Anterior cingulate cortex (tissue), 58 donors: ENCODE measurements at places on chromosomes 1 and 21.

DNA sequence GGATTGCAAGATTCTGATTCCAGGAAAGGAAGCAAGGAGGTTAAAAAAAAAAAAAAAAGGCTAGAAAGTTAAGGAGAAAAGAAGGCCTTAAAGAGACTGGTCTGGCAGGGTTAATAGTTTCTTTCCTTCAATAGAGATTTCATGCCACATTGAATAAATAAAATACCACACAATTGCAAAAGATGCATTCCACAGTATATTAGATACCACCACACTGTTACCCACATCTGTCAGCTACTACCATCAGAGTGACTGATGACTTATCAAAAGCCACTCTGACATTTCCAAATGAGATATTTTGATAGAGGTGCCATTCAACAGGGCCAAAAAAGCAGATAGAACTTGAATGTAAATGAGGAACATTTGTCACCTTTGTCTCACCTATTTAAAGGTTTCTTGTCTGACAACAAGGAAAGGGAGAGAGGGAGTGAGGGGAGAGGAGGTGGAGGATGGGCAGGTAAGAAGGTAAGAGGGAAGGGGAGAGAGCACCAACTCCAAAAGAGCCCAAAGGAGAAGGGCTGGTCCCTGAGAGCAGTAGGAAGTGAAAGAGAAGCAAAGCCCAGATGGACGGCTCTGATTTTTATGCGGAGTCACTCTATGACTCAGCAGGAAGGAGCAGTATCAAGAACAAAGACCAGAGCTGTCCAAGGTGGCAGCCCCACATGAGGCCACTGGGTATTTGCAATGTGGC is 38.3 kb downstream of the LRRN2 start:
- no peak for DNase-seq

- no peak for DNase-seq
Measured at GRCh38 chr1:230435108-230435507, 9.0 kb upstream of the PGBD5 start.

DNA sequence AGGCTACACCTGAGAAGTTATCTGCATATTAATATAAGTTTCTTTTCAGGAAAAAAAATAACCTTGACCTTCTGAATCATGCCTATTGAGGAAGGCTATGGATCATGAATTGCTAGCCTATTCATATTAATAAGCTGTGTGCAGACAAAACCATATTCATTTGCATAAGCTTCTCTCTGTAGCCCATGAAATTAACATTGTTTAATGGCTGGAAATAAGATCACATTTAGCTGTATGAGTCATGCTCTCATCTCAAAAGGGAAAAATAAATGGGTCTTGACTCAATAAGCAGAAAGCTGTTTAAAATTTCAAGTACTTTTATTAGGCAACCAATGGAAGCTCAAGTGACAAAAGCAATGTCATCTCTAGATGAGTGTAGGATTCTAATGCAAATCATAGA is 330.0 kb upstream of the DEPDC1 start:
- no peak for DNase-seq

DNA sequence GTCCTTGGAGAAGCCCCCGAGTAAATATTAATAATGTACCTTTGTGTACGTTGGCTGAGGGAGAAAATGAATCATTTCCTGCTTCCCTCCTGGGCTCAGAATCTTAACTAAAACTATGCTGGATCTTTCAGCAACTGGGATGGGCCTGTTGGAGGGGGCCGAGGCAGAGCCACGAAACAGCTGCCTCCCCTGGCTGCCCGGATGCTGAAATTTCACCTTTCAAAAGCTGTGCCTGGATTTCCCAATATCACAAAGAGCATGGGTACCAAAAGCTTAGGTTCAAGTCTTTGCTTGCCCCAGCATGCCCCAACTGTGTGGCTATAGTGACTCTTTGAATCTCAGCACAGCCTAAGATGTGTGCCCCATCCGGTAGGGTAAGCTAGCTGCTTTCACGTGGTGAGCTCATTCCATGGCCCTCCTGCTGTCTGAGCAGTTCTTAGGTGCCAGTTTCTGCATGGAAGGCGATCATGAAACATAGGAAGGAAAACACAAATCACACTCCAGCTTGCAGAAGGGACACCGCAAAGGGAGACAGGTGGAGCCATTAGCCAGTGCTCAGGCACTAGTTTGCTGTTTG is 473.5 kb downstream of the PTPRU start:
- no peak for DNase-seq

- DNase-seq: no peak
Measured at GRCh38 chr1:63642901-63643300, 49.7 kb downstream of the PGM1 start.

DNA sequence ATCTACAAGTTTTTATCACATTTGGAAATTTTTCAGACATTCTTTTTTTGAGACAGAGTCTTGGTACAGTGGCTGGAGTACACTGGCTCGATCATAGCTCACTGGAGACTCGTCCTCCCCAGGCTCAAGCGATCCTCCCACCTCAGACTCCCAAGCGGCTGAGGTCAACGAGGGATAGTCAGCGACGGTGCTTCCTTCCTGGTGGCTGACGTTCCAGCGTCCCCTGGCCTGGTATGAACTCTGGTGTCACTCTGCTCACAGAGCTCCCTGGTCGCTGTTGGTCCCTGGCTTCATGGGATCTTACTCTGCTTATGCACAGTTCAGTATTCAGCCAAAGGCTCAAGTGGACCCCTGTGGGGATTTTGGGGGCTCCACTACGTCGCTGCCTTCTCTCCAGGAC is 3.5 kb upstream of the ARHGEF16 start:
- no peak for DNase-seq

DNA sequence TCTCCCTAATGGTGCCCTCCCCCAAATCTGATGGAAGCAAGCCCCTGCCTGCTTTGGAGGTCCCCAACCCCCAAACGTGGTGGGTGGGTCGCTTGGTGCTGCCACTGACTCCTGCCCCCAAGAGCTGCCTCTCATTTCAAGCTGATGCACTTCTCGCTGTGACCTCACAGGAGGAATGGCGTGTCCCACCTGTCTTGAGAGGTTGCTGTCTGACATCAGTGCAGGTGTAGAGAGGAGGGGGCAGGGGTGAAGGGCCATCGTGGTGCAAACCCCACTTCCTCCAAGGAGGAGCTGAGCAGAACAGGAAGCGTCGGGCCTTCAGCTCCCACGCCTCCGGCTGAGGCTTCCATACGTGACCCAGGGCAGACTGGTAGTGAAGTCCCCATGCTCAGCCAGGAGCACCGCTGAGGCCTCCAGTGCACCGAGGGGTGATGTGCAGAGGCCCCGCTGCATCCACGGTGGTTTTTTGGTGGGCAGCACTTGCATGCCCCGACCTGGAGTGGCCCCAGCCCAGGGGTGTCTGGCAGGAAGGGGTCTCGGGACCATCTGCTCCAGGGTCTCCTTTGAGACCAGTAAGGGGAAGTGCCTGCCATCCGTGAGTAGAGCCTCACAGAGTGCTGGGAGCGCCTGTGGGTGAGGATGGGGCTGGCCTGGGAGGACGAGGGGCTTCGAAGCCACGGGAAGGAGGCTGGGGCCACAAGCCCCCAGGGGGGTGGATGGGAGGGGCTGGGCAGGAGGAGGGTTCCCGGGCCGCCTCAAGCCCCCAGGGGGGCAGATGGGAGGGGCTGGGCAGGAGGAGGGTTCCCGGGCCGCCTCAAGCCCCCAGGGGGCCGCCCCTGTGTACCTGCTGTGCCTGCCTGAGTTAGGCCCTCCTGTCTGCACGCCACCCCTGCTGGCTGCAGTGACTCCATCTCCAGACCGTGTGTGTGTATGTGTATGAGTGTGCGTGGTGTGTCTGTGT is 39.8 kb downstream of the WDR4 start:
- no peak for DNase-seq
